ENCODE measurements at places on chromosomes 12 and 14.

GRCh38 chr12:81136519-81136918 is 58.6 kb downstream of the ACSS3 start:
- peak; percentile 50 for DNase-seq

- DNase-seq, result no peak
These were observed 3.9 kb downstream of the HOXC13 start for GRCh38 chr12:53942467-53942997.

GRCh38 chr14:34926552-34926951 is 51.4 kb upstream of the BAZ1A start:
- no peak for DNase-seq

DNA sequence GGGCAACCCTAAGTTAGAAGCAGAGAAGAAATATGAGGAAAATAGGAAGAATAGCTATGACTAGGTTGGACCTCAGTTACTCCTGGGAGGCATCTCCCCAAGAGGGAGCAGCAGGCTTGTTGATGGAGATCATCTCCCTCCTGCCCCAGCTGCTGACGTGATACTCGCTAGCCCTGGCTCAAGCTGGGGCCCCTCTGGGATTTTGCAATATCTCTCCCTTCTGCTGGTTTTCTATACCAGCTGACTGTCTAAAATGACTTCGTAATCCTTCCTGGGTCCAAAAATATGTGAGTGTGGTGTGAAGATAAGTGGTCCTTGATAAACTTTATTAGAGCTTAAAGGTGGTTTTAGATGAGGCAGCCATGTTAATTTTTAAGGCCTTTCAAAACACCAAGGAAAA is 4.5 kb upstream of the HECTD4 start:
- DNase-seq, result no peak

GRCh38 chr12:80490329-80490728 is 46.3 kb downstream of the PTPRQ start:
- DNase-seq, result no peak

DNA sequence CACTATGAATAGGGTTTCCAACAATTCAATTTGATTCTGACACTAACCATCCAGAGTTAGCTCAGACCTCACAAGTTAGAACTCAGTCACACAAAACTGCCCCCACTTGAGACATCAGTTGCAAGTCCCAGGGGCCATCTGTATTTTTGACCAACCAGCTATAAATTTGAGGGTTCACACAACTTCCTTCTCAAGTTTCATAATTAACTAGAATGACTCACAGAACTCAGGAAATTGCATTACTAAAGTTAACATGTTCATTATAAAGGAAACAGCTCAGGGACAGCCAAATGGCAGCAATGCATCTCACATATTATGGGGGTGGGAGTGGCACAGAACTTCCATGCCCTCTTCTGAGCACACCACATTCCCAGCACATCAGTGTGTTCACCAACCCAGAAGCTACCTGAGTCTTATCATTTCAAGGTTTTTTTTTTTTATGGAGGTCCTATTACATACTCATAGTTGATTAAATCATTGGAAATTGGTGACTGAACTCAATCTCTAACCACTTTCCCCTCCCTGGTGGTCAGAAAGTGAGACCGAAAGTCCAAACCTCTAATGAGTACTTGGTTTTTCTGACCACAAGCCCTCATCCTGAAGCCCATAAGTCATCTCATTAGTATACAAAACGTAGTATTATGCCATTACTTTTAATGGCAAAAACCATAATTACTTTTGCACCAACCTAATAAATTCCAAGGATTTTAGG is 1721.5 kb upstream of the SEL1L start:
- no peak for DNase-seq

DNA sequence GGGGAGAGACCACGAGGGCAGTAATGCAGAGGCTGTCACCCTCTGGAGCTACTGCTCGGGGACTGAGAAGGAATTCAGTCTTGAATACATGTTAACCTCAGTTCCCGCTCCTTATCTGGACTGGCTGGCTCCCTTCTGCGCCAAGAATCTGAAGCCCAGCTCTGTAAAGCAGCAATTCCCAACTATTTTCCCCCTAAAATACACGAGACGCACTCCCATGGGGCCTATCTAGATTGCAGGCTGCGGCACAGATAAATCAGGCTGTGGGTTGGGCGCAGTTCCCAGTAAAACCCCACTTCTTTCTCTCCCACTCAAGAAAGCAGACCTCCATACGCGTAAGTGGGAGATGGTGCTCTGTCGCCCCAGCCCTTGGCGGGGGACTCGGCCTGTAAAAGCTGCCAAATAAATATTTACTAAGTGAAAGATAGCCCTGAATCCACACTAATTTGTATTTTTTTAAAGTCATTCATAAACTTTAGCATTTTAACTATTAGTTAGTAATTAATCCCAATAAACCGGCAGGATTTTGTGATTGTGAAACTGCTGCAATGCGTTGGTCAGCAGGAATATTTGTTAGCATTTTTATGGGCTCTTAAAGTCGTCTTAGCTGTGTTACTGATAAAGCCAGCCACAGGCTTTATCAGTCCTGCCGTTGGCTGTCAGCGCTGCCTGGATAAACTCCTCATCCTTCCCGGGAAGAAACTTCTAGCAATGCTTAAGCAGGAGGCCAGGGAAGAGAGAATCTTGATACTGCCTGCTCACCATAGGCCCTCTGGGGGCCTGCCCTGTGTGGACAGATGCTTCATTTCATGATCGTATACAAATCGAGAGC is 17.8 kb downstream of the FBXL14 start:
- DNase-seq, result peak; percentile 75

GRCh38 chr14:44988694-44989093 is 26.7 kb downstream of the TOGARAM1 start:
- no peak for DNase-seq

GRCh38 chr12:110073049-110073831 is 24.9 kb upstream of the C12orf76 start:
- peak; percentile 9 for DNase-seq

DNA sequence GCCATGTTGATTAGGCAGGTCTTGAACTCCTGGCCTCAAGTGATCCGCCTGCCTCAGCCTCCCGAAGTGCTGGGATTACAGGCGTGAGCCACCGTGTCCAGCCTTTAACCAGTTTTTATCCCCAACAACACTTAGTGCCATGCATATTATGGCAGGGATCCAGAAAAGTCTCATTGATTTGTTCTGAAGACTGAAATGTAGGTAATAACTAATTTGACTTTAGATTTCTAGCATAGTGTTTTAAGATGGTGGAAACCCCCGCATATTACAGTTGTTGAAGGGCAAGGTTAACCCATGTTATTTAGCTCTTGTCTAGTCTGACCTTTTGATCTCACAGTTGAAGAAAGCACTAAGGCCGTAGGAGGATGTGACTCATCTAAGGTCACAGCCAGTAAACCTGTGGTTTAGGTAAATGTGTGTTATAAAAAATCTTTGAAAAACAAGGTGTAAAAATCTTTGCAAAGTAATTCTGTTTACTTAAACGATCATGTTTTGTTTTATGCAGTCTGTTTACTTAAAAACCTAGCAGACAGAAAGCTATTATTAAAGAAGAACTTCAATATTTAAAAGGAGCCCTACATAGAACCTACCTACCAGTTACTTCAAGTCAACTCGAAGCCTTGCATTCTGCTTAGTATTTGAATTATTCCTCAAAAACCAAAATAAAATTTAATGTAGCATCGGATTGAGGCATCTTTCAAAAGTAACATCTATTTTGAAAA is 24.8 kb downstream of the BICDL1 start:
- no peak for DNase-seq

- DNase-seq, result peak; percentile 11
These were observed 12.1 kb upstream of the SLC24A4 start for GRCh38 chr14:92310776-92311375.

DNA sequence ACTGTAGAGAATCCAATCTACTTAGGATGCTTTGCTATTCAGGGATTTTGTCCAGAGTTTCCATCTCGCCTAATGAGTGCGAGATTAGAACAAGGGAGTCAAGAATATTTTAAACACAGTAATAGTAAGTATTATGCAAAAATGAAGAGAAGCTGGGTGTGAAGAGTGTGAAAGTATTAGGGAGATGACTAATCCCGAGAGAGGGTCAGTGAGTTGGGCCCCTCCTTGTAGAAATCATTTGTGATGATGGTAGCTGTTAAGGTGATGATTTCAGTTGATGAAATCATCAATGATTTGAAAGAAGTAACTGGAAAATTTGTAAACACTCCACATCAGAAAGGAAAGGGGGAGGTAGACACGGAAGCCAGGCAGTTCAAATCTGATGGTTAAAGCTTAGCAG is 478.9 kb upstream of the MGAT4C start:
- DNase-seq, result no peak

GRCh38 chr14:64060648-64061096 is 207.9 kb downstream of the SYNE2 start:
- DNase-seq, result no peak

DNA sequence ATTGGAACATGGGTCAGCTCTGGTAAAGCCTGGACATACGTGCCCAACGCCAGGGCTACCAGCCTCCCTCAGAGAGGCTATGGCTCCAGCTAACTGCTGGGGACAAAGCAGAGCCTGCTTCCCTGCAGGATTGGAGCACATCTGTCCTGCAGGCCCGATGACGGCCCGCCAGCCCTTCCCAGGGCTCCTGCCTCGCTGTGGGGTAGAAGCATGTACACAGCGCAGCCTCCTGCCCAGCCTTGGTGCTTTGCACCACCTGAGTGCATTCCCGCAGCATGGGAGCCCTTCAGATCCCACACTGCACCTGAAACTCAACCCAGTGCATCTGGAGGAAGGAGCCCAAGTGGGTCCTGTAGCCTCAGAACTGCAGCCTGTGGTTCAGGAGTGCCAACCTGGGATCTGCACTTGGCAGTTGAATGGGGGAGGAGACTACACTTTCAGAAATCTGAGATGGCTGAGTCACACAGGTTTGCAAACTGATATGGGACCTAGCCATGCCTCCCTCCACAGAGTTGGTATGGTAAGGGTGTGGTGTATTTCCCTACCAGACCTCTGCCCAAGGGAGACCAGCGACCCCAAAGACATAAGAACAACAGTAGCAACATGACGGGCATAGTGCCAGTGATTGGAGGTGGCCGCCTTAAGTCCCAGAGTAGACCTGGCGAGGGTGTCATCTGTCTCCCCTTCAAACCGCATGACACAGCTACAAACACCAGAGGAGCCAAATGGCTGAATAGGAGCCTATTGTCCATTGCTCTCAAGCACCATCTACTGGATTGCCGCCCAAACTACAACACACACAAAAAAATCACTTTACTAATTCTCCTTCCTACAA is 273.9 kb upstream of the MIS18BP1 start:
- DNase-seq, result peak; percentile 7

GRCh38 chr14:105366386-105367074 is 31.8 kb upstream of the TEX22 start:
- no peak for DNase-seq

DNA sequence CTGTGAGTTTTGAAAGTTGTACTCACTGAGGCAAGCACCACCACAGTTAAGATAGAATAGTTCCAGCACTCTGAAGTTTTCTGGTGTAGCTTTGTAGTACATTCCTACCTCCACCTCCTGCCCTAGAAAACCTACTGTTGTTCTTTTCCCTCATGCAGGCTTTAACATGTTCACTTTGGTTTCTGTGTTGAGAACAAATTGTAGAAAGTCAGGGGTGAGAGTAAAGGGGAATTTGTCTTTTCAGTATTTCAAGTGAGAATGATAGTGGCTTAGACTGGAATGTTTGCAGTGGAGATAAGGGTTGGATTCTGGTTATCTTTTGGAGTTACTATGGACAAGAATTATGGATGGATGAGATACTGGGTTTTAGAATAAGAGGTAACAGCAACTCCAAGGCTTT is 67.2 kb downstream of the AEBP2 start:
- DNase-seq, result no peak

- no peak for DNase-seq
These were observed 274.2 kb downstream of the SUDS3 start for GRCh38 chr12:118650586-118650960.

DNA sequence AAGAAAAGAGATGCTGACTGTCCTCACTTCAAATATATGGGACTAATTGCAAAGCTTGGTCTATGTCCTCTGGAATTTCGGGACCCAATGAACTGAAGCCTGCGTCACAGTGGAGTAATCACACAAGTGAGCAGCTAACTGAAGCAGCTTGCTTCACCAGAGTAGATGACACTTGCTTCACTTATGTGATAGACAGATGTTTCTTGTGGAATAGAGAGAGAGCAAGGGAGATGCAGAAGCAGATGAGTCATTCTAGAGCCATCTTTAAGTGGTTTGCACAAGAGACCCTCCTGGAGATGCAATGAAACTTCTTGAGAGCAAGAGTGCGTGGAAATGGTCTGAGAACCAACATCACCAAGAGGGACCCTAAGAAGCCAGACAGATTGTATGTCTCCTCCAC is 1537.1 kb upstream of the FLRT2 start:
- no peak for DNase-seq

- no peak for DNase-seq
These were observed 68.6 kb downstream of the EP400 start for GRCh38 chr12:132018193-132018916.

DNA sequence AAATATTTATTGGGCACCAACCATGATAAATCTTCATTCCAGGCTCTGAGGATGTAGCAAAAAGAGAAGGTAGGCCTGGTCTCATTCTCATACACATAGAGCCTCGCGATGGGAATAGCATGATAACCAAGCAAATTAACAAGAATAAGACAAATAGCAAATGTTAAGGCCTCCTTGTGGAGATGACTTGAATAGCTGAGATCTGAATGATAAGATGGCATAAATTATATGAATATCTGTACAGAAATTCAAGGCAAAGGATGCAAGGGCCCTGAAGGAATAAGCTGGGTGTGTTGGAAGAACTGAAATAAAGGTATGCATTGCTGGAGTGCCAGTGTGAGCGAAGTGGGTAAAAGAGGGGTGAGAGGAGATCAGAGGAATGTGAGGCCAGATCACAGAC is 114.8 kb downstream of the ALX1 start:
- DNase-seq, result no peak

GRCh38 chr14:21498540-21499526 is 12.3 kb downstream of the METTL3 start:
- peak; percentile 21 for DNase-seq

- DNase-seq, result no peak
These were observed 24.2 kb upstream of the GALNT16 start for GRCh38 chr14:69235708-69236107.

Measured in large intestine (tissue), 12 donors.